ENCODE measurements at places on chromosomes 5 and 9.

DNA sequence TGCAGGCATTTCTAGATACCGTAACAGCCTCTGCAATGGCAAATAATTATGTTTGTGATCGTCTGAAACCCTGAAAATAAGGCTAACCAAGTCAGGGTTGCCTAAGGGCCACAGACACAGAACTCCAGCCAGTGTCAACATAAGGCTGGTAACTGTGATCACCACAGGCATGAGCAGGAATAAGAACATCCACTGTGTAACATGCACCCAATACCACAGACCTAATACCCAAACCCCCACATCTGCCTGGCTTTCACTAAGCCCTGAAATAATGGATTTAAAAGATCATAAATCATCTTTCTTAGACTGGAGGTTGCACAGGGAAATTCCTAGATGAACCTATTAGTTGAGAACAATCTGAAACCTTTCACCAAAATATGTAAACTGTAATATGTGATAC lies 394.5 kb downstream of the NFIB start:
- no peak for DNase-seq

DNA sequence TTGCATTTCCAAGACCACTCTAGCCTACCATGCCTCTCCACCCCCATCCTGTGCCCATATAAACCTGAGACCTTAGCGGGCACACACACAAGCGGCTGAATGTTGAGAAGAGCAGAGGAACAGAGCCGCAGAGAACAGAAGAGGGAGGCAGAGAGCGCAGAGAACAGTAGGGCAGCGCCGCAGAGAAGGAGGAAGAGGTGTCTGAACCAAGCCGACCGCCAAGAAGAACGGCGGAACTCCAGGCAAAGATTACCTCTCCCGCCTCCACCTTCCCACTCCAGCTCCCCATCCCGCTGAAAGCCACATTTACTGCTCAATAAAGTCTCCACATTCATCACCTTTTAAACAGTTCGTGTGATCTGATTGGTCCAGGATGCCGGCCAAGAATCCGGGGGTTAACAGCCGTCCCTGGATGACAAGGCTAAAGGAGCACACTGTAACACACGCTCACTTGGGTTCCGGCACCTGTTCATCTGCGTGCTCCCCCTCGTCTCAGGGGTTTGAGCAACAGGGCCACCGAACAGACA lies 33.2 kb downstream of the GRIN3A start:
- DNase-seq, result no peak

DNA sequence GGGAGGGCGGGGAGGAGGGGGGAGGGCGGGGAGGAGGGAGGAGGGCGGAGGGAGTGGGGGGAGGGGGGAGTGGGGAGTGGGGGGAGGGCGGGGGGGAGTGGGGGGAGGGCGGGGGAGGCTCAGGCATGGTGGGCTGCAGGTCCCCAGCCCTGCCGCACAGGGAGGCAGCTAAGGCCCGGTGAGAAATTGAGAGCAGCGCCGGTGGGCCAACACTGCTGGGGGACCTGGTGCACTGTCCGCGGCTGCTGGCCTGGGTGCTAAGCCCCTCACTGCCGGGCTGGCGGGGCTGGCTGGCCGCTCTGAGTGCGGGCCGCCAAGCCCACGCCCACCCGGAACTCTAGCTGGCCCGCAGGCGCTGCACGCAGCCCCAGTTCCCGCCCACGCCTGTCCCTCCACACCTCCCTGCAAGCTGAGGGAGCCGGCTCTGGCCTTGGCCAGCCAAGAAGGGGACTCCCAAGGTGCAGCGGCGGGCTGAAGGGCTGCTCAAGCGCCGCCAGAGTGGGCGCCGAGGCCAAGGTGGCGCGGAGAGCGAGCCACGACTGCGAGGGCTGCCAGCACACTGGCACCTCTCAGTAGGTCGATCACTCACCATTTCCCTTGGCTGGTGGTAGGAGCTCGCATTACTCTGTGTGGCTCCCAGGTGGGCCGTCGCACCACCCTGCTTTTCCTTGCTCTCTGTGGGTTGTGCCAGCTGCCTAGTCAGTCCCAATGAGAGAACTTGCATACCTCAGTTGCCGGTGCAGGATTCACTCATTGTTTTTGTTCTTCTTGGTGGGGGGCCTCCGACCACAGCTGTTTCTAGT lies 160.2 kb downstream of the CNTLN start:
- DNase-seq, result no peak

DNA sequence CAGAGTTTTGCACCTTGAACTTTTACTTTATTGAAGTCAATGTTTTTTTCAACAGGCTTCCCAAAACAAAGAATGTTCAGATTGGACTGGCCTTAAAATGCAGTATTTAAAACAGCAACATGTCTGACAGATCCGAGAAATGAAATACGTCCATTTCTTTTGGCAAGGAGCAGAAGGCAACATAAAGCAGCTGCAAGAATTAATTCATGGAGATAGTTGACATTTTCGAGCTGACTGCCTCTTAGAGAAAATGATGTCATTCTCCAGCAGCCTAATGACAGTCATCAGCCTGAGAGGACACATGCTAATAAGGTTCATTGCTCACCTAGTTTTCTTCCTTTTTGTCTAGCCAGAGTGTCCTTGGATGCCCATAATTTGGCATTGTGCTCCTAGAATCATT lies 232.2 kb upstream of the SEMA6A start:
- DNase-seq, result no peak

All from T-helper 9 cell (primary cell).